AG08395 (cell line): ENCODE measurements at places on chromosomes 3 and 15.

GRCh38 chr15:69849232-69849610, 248.5 kb downstream of the TLE3 start:
- no peak for DNase-seq

GRCh38 chr3:122697952-122698620, 17.4 kb downstream of the PARP14 start:
- DNase-seq: no peak

DNA sequence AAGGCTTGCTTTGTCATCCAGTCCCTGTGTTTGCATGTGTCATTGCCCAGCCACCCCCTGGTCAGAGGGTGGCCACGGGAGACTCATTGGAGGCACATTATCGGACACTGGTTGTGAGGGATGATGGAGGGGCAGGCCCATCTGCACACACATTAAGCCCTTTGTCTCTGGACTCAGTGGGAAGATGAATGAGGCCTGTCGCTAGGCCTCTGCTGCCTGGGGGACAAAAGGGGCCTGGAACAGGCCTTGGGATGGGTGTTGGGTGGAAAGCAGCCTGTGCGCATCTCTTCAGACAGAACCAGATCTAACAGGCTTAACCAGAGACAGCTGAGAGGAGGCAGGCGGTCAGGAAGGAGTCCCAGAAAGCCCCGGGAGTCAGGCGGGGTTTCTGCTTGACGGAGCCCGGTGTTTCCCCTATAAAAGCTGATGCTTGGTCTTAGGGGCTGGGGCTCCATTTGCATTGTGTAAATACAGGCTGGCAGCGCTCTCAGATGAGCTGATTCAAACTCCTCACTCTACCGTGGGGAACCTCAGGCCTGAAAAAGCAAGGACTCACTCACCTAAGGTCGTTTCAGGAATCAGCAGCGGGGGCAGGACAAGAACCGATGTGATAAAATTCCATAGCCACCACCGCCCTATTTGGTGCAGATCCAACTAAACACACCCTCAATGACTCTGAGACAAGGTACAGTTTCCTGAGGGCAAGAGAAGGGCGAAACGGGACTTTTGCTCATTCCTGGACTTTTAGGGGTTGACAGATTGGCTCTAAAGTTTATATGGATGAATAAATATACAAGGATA, 17.1 kb upstream of the SKIC8 start:
- DNase-seq: no peak

GRCh38 chr15:56919609-56920366, 1.3 kb downstream of the TCF12 start:
- peak; percentile 15 for DNase-seq

DNA sequence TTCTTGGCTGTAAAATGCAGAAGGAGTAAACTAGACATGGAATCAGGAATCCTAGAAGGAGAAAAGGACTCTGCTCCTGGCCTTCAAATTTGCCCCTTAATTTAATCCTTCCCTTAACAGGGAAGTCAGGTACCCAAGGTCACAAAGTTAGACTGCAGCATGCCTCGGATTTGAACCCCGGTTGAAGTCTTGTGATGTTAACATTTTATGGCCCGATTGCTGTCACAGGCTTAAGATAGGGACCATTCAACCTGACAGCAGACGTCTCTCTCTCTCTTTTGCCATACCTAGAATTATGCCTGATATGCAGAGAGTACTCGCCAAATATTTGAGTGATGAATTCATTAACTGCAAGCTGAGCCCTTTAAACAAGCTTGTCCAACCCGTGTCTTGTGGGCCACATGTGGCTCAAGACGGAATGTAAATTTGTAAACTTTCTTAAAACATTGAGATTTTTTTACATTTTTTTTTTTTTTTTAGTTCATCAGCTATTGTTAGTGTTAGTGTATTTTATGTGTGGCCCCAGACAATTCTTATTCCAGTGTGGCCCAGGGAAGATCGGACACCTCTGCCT, 217.2 kb downstream of the THSD4 start:
- no peak for DNase-seq

DNA sequence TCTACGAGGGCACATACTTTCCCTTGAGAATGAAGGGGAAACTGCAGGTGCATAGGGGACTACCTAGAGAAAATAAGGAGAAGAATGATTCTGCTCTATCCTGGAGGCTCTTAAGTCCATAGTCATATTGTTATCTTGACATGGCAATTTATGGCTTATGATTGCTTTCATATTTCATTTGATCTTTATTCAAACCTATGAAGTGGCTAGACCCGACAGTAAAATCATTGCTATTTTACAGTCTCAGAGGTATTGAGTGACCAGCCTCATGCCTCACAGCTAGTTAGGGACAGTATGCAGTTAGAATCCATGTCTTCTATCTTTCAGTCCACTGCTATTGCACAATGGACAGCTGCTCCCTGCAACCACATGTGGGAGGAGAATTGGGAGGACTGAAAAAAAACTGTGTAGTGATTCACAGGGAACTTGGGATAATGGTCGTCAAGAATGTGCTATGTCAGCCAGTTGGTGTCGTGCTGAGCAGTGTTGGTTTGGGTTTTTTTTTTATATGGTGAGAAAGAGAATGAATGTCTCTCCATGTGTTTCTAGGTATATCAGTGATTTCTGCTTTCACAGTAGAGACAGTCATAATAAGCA, 63.2 kb upstream of the SPPL2A start:
- peak; percentile 94 for DNase-seq

DNA sequence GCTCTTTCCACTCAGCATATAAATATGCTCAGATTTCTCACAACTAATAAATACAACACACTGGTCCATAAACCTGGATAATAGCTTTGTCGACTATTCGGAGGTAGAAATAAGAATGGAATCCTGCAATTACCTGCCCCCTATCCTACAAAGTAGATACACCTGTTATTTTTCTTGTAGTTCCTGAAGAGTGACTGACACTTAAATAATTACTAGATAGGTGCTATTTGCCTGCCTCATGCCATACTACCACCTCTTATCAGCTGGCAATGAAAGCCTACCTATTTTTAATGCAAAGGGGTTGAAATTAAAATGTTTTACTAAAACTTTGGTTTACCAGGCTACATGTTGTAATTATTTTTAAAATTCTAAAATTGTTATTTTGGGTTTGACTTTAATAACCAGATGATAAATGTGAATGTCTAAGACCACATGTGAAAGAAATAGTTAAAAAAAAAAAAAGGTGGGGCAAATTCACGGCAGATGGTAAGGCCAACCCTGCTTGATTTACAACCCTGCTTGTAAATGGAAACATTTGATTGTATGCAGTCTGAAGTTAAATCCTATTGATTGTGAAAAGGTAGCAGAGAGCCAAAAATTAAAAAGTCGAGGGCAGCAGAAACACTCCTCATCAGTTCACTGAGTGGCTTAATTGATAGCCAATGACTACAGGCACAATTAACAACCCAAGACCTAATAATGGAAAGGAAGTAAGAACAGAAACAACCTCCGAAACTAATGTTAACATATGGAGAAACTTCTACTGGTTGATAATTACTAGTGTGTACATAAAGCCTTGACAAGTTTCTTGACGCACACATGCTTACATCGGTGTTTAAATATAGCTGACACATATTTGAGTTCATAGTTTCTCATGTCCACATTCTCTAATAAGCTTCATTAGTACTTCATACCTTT, 8.9 kb downstream of the PEAK1 start:
- DNase-seq: no peak

DNA sequence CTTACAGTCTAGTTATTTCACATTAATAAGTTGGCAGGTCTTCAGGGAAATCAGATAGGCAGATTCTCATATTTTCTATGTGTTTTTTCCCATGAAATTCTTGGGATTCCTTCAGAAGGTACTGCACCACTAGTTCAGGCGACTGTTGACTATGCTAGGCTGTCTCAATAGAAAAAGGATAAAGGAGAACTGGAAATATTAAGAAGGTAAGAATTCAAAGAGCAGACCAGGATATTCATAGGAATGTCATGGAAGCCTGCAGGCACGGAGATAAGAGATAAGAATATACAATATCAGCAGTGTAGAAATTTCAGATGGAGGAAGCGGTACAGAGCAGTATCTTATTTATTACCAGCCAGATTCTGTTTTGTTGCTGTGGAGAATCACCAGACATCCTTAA, 432.1 kb upstream of the MDFIC2 start:
- no peak for DNase-seq

- no peak for DNase-seq
Measured at GRCh38 chr3:155281912-155282311, 11.6 kb downstream of the STRIT1 start.

DNA sequence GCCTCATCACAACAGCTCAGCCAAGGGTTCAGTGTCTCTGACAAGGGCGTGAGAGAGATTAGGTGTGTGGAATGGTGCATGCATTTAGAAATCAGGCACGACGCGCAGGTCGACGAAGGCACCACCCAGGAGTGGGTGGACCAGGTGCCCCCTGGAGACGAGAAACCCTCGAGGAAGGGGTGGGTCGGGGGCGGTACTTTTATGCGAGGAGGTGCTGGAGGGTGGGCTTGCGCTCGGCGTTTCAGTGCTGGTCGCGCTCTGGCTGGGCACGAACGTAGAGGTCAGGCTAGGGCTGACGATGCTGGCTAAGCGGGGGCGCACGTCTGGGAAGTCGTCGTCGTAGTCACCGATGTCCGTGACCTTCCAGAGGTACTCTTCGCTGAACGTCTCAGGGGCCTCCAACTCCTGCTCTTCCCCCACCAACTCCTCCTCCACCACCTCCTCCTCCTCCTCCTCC, 393 bp downstream of the ERICH6 start:
- DNase-seq: peak; percentile 14
